ENCODE measurements at places on chromosomes 4 and X.
A peak's percentile ranks its signal among the peaks of the same experiment; 100 is the strongest.

- no peak for DNase-seq
These were observed 10.3 kb downstream of the NCBP2L start for GRCh38 chrX:107787827-107788226.

DNA sequence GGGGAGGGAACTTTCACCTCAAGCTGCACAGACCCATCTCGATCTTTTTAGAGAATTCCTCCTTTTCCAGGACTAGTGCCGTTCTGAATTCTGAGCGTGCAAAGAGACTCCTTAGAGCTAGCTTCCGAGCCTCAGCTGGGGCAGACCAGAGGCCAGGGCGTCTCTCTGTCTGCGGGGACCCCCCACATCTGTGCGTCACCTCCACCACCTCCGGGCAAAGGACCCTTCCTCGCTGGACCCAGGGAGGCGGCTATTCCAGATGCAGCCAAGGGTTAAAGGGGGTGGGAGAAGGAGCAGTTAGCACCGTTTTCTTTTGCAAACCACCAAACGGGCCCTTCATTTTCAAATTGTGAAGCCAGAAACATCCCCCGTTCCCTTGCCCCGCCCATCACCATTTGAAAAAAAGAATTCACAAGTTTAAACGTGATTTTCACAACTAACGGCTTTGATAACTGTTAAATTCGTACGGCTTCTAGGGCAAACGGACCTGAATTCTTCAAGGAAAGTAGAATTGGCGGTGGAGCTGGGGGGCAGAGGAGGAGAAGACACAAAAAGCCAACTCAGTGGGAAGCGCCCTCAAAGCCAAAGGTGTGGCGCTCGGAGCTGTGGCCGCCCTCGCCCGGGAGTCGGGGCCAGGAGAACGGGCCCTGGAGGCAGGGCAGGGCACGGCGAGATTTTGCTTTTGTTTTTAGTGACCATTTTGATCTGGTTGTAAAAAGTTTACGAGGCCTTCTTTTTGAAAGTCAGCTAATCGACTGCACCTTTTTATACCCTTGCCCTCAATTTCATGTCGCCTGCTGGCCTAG lies 3.3 kb upstream of the PDGFRA start:
- no peak for DNase-seq

DNA sequence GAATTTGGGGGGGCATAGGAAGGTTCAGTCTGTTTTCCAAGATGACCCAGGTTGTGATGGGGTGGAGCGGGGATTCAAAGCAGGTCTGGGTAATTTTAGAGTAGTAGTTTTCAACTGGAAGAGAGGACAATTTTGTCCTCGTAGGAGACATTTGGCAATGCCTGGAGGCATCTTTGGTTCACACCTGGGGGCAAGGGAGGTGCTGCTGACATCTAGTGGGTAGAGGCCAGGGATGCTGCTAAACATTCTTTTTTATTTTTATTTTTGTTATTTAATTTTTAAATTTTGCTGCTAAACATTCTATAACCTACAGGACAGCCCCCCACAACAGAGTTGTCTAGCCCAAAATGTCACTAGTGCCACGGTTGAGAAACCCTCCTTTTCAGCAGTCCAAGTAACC lies 1.9 kb downstream of the RAB9A start:
- no peak for DNase-seq

- DNase-seq: no peak
These were observed 52.8 kb upstream of the GPC4 start for GRCh38 chrX:133468051-133468450.

- no peak for DNase-seq
These were observed 108.8 kb downstream of the GPR143 start for GRCh38 chrX:9656871-9657270.

GRCh38 chrX:63929608-63930007 lies 144.6 kb upstream of the ARHGEF9 start:
- no peak for DNase-seq

DNA sequence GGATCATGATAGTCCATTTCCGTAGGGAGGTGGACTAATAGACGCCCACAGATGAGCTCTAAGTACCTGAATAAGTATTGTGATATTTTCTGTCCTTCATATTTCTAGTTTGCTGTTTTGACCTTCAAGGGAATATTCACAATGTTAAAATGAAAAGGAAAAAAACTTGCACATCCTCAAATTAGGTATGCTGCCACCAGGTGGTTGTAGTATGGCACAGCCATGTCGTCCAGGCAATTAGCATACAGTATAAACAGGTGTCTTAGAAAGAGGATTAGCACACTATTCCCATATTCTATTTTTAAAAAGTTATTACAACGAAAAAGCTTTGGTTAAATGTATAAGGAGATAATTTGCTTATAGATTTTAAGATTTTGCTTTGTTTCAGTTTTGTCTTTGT lies 802.0 kb downstream of the RPA4 start:
- DNase-seq: no peak

DNA sequence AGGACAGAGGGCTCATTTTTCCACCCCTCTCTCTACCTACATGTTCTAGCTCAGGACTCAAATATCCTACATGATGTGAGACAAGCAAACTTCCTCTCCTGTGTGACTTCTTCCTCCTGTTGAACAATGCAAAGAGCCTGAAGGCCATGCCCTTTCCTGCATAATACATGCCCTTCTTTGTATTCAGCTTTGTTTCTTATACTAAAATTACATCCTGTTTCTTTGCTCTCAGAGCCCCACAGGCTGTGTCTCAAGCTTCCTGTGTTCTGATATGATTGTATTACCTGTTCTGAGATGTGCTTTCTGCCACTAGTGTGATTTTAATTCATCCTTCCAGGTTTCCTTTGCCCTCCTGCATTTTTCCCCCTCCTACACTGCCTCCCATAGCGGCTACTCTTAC lies 166.4 kb upstream of the AFF2 start:
- DNase-seq: no peak

DNA sequence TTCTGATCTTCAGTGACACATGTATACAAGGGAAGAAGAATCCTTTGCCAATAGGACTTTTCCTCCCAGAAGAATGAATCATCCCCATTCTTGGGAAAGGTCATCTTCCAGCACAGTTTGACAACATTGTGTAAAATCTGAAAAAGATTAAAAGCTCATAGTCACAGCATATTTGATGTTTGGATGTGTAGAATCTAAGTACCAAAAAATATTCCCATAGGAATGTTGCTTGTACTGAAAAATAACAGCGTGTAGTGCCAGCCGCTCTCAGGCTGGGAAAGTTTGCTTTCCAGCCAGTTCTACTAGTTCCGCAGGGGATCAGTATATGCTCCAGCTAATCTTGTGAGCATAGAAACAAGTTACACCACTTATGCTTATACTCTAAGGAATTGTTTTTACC lies 74.7 kb upstream of the IL13RA1 start:
- DNase-seq: peak; percentile 58

- no peak for DNase-seq
These were observed 42.4 kb downstream of the NAT8L start for GRCh38 chr4:2101346-2102044.

DNA sequence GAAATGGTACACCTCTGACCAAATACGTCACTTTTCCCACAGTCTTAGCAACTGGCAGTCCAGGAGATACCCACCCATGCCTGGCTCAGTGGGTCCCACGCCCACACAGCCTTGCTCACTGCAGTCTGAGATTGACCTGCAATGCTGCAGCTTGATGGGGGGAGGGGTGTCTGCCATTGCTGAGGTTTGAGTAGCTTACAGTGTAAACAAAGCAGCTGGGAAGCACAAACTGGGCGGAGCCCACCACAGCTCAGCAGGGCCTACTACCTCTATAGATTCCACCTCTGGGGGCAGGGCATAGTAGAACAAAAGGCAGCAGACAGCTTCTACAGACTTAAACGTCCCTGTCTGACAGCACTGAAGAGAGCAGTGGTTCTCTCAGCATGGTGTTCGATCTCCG lies 52.7 kb downstream of the AMER1 start:
- DNase-seq: no peak

DNA sequence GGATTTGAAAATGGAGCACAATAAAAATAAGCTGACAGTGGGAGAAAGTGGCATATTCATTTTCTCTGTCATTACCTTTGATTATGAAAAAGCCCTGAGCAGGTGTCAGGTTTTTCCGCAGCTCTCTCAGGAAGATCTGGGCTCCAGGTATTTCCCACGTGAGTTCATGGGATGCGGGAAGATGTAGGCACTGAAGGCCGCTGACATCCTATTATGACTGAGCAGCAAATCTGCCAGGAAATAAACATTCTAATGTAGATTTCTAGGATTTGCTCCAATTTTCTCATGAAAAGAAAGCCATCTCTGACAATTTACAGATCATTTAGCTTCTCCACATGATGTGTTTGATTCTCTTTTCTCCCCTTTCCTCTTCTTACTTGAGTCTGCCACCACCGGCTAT lies 160.7 kb downstream of the KIT start:
- no peak for DNase-seq

DNA sequence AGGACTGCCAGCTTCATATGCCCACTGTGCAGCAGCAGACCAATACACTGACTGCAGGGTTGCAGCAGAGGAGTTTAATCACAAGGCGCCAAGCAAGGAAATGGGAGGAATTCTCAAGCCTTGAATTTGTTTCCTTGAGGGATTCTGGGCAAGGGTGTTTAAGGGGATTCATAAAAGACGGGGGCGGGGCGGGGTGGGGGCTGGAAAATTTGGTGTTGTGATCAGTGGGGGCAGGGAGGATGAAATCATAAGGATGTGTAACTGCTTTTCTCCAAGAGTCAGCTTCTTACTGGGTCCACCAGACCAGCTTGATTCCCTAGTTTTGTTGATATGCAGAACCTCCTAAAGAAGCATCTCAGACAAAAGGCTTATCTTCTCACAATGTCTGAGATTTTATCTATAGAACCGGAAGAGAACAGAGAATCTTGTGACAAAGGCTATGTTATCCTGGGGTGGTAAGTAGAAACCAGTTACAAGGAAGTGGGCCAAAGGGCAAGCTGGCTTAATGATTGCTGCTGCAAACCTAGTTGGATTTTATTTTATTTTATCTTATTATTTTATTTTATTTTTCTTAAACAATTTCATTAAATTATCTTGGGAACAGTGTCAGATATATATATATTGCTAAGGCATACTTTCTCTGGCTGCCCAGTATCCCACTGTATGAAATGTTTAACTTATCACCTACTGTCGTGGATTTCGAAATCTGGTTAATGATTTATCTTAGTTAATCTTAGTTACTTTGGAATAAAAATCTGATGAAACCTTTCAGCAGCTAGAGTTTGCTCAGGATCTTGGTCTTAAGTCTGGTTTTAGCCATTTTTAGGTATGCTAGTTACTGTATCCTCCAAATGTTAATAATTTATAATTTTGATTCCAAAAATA lies 276.4 kb downstream of the RPA4 start:
- DNase-seq: no peak

DNA sequence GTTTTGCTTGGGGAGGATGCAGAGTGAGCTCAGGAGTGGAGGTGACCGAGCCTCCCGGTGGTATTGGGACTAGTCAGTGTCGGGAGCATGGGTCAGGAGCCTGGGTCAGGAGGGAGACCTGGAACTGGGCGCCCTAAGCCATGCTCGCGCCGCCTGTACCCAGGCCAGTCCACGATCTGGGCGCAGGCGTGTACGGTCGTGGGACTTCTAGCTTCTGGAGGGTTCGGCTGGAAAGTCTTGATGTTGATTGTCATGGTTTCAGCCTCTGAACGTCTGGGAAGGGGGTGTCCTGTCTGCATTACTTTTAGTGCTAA lies 244 bp downstream of the EIF2S3 start:
- no peak for DNase-seq

- no peak for DNase-seq
These were observed 1457.2 kb upstream of the PCDH7 start for GRCh38 chr4:29262986-29263385.

DNA sequence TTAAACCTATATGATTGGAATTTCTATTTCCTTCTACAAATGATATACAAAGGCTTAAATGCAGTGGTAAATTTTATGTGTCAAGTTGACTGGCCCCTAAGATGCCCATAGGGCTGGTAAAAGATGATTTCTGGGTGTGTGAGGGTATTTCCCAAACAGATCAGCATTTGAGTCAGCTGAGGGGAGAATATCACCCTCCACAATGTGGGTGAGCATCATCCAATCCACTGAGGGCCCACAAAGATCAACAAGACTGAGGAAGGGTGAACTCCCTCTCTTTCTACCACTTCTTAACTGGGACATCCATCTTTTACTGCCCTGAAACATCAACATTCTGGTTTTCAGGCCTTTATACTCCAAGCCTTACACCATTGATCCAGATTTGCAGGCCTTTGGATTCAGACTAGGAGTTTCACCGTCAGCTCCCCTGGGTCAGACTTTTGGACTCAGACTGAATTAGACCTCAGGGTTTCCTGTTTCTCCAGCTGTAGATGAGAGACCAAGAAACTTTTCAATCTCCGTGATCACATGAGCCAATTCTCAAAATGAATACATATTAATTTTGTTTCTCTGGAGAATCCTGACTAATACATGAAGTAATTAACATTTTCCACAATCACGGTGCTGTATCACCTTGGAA lies 1020.7 kb upstream of the SLIT2 start:
- DNase-seq: no peak

- no peak for DNase-seq
These were observed 130.9 kb upstream of the CASK start for GRCh38 chrX:42054256-42054655.

GRCh38 chrX:107454302-107454701 lies 4.8 kb downstream of the FRMPD3 start:
- no peak for DNase-seq

- DNase-seq: no peak
These were observed 8.9 kb downstream of the ZNF330 start for GRCh38 chr4:141229408-141230101.

DNA sequence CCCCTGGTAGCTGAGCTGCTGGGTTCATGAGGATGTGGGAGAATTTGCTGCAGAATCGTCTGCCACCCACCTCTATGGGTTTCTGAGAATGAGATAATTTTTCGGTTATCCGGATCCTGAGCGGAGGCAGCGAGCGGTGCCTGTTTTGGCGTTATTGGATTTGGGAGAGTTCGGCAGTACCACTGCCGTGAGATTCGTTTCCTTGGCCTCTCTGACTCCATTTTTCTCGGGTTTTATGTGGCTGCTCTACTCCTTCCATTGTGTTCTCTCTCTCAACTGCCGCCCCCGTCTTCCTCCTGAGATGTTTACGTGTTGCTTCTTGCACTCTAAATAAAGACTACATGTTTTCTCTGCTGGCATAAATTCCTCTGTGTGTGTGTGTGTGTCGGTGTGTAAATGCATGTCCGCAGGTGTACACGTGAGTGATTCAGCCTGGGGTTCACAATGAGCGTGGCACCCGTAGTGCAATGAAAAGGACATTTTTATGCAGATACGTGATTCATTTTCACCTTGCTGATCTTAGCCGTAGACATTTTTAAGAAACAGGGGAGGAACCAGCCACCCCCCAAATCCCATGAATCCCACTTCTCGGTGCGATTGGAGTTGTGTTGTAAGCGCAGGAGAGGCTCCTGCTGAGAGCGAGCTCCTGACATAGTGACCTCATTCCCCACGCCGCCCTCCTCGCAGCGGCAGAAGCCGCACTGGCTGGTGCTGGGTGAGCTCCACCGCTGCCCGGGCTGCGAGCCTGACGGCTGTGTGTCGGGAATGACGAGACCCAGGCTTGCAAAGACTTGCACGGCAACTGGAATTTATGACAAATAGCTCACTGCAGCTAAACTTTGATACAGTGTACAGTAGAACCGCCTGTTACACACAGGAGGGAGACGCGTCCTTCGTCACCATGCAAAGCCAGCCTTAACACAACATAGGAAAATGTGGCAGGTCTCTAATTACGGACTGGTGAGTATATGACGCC lies 82.2 kb downstream of the STOX2 start:
- DNase-seq: peak; percentile 20
